ENCODE measurements at places on chromosomes 6 and 20.

DNA sequence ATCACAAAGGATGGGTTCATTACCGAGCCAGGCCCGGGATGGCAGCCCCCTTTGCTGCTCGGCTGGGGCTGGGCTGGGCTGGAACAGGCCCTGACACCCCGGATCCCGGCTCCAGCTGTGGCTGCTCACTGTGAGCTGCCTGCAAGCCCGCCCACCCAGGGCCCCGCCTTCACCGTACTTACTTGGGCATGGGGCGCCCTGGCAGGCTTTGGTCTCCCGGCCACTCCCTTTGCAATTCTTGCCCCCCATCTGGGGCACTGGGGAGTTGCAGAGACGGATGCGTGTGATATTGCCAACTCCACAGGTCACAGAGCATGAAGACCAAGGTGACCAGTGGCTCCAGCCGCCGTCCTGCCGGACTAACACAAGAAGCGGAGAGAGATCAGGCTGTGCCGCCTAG is 16.7 kb downstream of the THBS2 start:
- no peak for DNase-seq

DNA sequence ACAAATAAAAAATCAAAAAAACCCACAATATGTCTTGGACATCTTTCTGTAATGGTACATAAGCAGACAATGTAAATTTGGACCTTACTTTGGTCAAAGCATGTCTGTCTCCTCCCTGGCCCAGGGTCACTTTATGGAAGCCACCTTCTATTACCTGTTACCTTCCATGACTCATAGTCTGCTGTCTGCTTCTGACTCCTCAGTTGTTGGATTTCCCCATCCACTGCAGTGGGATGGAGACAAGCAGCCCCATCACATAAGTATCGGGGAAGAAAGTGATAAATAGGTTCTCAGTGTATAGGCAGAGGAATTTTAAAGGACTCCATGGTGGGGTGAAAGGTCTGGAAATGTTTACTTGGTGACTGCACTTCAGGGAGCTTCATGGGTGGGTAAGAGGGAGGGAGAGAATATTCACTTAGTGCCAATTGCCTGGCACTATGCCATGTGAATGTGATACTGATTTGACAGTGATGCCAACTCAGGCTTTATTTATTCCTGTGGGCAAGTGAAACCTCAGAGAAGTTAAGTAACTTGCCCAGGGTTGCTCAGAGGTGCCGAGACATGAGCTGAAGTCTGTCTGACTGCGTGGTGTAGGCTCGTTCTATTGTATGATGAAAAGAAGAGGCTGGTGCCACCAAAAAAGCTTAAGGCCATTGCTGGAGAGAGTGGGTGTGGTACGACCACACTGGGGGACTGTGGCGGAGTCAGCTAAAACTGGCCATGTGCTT is 175.6 kb upstream of the RNF24 start:
- no peak for DNase-seq

- no peak for DNase-seq
Observed at GRCh38 chr6:166743406-166744222, 116.6 kb upstream of the RPS6KA2 start.

GRCh38 chr20:43187476-43188233 is 2.1 kb downstream of the PTPRT start:
- peak; percentile 49 for DNase-seq

GRCh38 chr6:18302561-18303439 is 38.5 kb upstream of the DEK start:
- peak; percentile 22 for DNase-seq

DNA sequence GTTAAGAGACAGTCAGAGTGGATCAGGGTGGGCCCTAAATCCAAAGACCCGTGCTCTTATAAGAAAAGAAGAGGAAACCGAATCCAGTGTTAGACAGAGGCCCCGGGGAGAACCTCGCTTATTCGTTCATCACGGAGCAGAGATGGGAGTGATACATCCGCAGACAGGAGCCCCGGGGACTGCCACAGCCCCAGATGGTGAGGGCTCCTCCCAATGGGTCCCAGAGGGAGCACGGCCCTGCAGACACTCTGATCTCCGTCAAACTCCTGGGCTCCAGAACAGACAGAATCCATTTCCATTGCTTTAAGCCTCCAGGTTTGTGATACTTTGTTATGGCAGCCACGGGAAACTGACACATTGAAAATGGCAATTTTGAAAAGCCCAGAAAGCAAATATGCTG is 47.0 kb downstream of the CDH4 start:
- DNase-seq: no peak

DNA sequence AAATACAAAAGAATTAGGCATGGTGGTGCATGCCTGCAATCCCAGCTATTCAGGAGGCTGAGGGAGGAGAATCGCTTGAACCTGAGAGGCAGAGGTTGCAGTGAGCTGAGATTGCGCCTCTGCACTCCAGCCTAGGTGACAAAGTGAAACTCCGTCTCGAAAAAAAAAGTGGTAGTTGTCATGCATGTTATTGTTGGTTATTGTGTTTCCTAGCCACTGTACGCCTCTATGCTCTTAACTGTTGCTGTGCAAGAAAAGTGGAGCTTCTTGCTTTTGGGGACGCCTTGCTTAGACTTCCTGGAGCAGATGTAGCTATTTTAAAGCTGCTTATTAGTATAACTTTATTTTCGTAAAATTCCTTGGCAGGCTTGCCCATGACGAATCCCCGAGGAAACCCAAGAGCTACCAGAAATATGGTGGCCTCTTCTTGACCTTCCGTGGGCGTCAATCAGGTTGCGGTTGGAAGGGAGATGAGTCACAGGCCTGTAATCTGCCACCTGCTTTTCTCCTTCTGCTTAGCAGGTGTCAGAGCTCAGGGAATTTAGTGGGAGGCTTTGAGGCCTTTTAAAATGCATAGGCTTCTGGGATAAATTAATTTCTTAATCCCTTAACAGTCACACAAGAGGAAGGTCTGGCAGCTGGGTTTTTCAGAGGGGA is 17.3 kb downstream of the GABRR2 start:
- peak; percentile 41 for DNase-seq

DNA sequence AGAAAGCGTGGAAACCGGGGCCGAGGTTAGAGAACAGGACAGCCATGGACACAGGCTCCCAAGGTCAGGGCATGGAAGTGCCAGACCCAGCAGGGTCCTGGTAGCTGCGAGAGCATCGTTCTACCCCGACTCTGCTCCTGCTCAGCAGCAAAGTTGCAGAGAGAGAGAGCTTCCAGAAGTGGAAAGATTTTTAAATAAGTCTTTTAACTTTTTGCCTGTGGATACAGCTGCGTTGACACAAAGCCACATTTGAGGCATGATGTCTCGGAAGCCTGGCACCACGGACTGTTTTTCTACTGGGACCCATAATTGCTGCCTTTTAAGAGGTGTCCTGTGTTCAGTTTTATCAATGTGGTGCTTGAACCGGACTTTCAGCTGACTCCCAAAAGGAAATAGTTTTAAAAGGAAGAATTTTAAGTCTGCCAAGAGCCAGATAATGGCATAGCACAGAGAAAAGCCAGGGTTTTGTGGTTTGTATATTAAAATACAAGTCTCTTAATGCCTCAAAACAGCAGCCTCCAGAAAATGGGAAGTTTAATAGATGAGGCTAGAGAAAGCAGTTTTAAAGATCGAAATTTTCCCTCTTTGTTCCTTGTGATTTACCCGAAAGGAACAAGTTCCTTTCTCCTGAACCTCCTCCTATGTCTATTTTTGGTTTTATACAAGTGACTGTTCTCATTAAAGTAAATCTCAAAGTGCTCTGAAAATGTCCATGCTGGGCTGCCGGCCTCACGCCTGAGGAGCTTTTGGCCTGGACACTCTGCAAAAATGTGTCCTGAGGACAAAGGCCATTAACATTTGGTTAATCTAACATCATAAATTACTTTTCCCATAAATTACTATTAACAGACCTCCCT is 91.5 kb downstream of the RIN2 start:
- DNase-seq: no peak

GRCh38 chr6:9420316-9421015 is 985.1 kb upstream of the SLC35B3 start:
- no peak for DNase-seq

DNA sequence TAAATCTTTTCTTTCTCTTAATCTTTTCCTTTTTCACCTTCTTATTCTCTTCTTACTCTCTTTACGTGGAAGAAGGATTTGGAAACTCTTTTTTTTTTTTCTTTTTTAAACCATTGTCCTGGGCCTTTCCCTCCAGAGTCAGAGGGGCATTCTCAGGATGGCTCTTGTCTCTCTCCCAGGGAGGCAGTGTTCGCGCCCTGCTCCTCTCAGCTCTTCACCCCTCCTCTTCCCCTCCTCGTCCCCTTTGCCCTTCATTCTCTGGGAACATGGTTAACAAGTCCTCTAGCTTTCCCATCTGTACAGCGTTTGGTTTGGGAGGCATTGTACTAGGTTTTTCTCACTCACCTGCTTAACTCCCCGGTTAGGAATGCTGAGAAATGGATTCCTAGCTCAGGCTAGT is 52.0 kb upstream of the TFB1M start:
- DNase-seq: no peak

DNA sequence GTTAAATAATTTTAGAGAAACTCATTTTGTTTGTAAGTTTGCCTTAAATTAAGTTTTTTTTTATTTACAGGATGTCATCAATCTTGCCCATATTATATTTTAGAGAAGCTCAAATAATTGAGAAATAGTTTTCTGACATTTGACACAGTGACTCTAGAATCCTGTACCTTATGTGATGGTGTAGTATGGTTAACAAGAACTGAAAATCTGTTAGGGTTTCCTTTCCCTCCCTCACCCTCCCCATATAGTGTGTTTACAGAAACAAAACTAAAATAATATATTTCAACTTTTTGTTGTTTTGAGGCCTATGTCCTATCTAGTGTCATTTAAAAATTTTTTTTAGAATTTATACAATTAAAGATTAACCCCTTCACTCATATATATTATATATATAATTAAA is 91.8 kb downstream of the SESN1 start:
- DNase-seq: no peak

DNA sequence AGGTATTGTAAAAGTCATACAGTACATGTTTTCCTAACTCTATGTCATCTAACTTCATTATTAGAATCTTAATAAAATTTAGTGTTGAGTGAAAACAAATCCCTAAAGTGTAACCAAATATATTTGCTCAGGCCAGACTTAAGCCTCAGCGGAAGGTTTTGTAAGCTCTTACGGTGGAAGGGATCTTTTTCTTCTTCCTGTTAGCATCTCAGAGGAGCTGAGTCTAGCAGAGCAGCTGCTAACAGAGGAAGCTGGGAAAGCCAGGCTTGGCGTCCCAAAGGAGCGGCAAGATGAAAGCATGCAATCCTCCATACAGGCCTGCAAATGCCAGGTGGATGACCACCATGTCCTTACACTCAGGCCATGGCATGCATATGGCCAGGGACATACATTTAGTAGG is 72.4 kb downstream of the ADTRP start:
- DNase-seq: no peak

DNA sequence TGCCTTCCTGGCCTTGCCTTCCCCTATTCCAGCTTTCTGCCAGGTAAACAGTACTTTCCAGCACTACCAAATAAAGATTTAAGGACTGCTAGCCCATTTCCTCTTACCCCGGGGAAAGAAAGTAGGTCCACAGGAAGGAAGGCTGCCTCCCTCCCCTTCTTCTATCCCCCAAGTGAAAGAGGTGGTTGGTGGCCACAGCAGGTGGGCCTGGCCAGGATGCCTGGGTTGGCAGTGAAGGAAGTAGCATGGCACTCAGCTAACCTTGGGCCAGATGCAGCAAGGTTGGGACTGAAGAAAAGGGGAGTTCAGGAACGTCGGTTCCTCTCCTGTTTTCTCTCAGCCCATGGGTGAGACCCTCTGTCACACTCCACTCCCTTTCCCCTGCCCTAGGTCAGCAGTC is 8.9 kb downstream of the NFKBIL1 start:
- no peak for DNase-seq

GRCh38 chr6:28220257-28221133 is 4.6 kb upstream of the ZSCAN9 start:
- DNase-seq: no peak

DNA sequence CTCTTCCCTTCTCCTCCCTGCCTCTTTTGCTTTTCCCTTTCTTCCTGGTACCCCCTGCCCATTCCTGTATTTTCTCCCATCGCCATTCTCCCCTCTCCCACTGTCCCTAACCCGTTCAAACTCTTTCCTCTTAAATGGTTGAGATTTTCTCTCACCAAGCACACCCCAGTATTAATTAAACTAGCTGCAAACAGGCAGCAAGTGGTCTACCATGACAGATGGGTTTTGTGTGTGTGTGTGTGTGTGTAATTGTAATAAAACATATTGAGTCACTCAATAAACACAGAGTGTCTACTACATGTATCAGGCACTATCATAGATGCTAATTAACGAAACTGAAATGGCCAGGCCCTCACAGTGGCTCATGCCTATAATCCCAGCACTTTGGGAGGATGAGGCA is 6.7 kb downstream of the RAET1E start:
- no peak for DNase-seq

GRCh38 chr6:164570801-164571200 is 738.6 kb downstream of the C6orf118 start:
- DNase-seq: no peak

GRCh38 chr6:144989319-144990107 is 704.4 kb downstream of the UTRN start:
- DNase-seq: no peak

- no peak for DNase-seq
Observed at GRCh38 chr20:14758356-14758755, 420.9 kb upstream of the FLRT3 start.

GRCh38 chr6:19444481-19444880 is 392.7 kb upstream of the ID4 start:
- DNase-seq: no peak

- no peak for DNase-seq
Observed at GRCh38 chr6:47628448-47629272, 69.7 kb upstream of the ADGRF4 start.
